NCI-H2029 (cell line): ENCODE measurements at places on chromosomes 12 and 14.

DNA sequence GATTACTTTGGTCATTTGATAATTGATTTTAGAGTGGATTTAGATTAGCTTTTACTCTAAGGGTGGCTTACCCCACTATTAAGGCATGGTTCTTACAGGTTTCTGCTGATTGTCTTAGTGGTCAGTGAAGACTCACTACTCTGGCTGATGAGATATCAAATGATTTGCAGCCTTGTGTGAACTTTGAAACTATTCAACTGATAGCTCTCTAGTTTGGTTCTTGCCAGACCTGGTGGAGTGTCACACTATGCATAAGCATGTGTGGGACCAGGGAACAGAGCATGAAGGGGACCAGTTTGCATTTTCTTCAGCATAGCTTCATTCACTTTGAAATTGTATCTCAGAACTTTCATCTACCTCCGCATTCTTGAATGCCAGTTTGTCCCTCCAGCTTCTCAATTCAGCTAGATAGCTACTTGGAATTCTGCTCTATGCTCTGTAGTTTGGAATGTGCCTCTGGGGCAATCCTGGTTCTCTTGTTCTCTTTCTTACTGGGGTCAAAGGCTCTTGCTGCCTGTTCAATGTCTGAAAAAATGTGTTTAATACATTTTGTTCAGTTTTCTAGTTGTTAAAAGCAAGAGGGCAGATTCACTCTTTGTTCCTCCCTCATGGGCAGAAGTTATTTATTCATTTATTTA is 12.7 kb downstream of the SCYL2 start:
- DNase-seq = no peak

- DNase-seq = no peak
Observed at GRCh38 chr12:56040151-56040550, 1.6 kb upstream of the RPS26 start.

GRCh38 chr14:50350975-50351374 is 38.9 kb downstream of the DMAC2L start:
- no peak for DNase-seq

- DNase-seq = no peak
Observed at GRCh38 chr12:131372706-131373195, 338.1 kb upstream of the SFSWAP start.

- no peak for DNase-seq
Observed at GRCh38 chr12:56645201-56645716, 525 bp downstream of the ATP5F1B start.

DNA sequence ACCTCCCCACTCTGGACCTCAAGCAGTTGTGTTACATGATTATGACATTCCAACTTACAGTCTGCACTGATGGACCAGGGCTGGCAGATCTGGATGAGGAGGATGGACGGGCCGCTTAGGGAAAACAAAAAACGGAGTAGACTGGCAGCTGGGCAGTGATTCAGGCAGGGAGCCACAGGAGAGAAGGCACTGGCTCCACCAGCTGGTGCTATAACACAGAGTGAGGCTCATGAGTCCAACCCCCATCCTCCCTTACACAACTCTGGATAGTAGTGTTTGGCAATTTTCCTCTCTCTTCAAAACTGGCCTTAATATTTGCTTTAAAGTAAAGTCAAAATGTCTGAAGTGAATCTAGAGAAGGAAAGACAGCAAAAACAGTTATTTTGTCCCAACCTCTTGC is 9.7 kb upstream of the RIC8B start:
- DNase-seq = no peak

DNA sequence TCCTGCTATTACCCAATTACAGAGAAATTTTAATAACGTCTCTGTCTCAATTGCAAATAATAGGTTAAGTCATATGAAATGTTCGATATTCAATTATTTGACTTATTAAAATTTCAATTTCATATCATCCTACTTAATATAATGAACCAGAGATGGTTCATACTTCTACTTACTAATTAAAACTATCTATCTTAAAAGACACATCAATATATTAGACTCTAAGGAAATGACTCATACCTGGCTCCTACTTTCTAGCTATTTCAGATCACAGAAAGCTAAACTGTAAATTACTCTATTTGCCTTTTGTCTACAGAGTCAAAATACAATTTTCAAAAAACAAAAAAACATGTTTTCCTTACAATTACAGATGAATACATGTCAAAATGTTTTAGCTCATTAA is 99.6 kb downstream of the CAPZA3 start:
- DNase-seq = no peak

- DNase-seq = no peak
Observed at GRCh38 chr14:22482782-22483553, 106.1 kb downstream of the DAD1 start.

DNA sequence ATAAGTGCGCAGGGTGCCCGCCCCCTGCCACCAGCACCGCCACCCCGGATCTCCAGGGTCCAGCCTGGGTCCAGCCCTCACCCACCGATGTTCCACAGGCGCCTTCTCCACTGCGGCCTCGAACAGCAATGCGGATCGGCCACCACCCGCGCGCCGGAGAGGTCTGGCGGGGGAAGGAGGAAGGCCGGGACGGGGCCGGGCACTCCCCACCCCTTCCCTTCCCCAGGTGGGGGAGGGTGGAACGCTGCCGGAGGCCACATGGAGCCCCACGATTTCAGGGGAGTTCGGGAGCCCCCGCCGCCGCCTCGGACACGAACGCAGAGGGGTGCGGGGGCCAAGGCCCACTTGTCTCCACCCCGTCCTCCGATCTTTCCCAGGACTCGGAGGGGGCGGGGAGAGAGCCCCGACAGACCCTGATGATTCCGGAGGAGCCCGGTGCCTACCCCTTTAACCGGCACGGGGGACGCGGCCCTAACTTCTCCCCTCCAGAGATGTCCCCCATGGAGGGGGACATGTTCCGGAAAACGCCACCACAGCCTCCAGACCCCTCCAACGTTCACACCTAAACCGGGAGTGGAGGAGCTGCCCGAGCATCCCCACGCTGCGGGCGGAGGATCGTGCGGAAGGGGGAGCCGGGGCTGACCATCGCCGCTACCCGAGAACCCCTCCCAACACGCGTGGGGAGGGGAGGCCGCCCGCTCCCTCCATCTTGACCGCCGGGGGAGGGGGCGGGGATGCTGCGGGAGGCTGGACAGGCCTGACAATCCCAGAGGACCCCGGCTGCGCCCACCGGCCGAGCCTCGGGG is 1.1 kb downstream of the ATXN2 start:
- DNase-seq = no peak

GRCh38 chr12:109523071-109523470 is 45.6 kb downstream of the UBE3B start:
- peak; percentile 55 for DNase-seq

- DNase-seq = no peak
Observed at GRCh38 chr12:78009031-78009430, 178.3 kb downstream of the NAV3 start.

DNA sequence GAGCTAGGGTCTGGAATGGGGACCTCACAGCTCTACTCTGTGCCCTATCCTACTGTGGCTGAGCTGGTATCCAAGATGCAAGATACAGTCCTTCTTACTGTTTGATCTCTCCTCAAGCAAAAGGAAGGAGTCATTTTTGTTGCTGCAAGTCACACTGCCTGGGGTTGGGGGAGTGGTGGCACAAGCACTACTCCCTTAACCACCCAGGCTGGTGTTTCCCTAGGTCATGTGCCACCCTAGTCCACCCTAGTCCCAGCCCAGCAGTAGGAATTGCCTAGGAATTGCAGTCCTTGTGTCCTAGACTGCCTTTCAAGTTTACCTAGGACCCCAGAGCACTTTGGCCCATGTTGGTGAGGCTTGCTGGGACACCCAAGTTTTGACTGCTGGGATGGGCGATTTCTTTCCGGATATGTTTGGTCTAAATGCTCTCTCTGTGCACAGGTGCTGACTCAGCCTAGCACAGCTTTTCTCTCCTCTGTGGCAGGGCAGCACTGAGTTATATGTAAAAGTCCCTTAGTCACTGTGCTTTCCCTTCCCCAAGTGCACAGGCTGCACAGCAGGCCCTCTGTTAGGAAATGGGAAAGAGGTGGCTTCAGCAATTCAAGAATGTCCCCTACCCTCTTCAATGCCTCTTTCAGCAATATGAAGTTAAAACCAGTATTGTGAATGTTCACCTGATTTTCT is 54.9 kb downstream of the SLC6A15 start:
- DNase-seq = no peak

DNA sequence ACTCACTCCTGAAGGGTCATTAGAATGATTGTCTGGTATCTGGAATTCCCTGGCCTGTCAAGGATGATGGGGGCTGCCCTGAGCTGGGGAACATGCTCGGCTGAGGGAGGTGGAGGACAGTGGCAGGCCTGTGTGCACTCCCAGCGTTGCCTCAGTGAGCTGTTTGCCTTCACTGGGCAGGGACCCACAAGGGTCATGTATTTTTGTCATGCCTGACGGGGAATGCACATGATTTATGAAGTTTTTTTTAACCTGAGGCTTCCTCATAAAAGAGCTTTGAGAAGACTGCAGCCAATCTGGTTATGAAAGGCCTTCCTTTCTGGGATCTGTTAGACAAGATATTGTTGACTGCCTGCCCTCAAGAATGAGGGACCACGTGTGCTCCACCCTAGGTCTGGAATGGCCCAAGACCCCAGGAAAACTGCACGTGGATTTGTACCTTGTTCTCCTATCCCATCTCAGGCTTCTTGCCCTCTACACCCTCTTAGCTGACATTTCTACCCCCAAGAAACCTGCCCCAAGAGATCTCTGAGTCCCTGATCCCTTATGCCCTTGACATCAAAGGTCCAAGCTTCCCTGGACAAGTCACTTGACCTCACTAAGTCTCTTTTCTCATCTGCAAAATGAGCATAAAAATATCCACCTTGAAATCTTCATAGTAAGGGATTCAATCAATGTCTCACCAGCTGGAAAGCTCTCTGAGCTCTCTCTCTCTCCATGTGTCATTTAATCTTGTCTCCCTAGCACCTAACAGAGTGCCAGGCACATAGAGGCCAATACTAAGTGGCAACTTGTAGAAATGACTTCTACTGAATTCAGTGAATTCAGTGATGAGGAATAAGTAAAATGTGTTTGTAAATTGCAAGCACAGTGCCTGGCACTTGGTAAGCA is 24.5 kb upstream of the COL2A1 start:
- no peak for DNase-seq

DNA sequence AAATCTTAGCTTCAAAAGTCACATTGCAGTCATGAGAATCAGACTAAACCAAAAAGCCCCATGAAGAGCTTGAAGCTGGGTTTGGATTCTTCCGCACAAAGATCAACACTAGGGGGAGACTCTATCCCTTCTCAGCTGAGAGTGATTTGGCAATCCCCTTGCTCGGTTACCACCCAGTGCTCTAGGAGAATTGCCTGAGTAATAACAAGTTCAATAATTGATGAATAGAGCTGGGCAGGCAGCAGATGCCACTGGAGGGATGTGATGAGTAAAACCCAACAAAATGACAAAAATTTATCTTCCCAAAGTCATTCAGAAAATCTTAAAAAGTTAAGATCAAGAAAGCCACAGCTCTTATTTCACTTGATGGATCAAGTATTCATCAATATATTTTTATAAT is 185.6 kb upstream of the ARID2 start:
- peak; percentile 51 for DNase-seq

- DNase-seq = no peak
Observed at GRCh38 chr14:103530390-103530789, 1.4 kb downstream of the TRMT61A start.

DNA sequence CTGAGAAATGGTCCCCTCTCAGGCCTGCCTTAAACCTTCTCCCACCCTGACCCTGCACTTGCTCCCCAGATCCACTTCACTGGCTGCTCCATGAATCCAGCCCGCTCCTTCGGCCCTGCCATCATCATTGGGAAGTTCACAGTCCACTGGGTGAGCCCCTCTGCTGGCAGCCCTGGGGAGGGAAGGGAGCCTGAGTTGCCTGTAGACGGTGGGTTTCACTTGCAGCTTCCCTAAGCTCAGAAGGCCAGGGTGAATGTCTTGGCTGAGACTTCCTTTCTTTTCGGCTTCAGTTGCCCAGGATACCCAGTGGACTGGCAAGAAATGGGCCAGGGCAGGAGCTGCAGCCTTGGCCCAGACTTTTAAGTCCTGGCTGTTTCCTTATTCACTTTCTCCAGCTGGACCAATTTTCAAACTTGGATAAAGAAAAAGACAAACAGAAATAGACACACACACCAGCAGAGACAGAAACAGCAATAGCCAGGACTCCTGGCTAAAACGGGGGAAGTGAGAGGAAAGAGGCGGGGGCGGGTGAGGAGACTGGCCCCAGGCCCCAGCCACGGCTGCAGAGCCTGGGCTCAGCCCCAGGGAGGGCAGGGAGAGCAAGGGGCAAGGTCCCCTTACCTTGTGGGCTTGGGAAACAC is 2.0 kb downstream of the AQP6 start:
- DNase-seq = no peak

DNA sequence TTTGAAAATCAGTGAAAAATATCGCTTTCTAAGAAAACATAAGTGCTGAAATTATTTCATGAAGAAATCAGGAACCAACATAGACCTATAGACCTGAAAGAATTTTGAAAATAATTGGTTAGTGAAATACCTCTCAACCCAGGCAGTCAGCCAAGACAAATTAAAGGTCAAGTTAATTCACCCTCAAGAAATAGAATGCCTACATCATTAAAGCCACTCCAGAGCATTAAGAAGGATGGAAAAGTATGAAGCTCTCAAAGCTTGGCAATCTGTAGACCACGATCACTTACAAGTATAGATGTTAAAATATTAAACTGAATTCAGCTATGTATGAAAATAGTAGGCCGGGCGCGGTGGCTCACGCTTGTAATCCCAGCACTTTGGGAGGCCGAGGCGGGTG is 48.3 kb downstream of the SFSWAP start:
- no peak for DNase-seq

DNA sequence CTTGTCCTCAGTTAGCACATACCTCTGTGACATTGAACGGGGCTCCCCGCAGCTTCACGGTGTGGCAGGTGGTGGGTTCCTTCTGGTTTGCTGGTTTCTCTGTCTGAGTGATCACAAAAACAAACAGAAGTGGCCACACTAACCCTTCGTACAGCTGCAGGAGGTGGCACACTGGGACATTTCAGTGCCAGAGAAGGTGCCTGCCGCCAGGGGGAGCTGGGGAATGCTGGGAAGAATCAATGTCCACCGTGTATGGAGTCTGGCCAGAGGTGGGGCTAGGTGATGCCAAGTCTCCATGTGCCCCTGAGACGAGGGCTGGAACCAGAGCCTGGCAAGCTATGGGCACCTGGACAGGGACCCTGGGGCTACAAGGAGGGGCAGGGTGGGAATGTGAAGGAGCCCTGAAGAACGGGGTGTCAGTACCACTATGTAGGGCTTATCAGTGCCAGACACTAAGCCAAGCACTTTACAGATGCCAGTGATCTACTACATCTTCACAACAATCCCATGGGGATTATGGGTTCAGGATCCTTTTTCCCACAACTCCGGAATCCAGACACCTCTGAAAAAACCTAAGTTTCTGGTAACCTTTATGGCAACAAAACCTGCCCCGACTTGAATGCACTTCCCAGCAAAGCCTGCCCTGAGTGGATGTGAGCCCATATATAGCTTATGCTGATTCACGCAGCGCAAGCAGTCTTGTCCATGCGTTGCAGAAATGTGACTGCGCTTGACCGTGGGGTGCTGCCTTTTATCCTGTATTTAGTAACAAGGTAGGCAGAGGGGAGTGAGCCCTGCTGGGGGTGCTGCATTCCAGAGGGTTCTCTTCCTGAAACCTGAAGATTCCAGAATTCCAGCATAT is 10.8 kb downstream of the RBM19 start:
- peak; percentile 2 for DNase-seq

- DNase-seq = peak; percentile 89
Observed at GRCh38 chr12:6383572-6384498, at the start of gene LTBR. Gene LTBR (plus strand): TSS chr12:6384162. CDS start chr12:6384359, 197 bp downstream.

- DNase-seq = no peak
Observed at GRCh38 chr14:85583380-85583779, 53.4 kb downstream of the FLRT2 start.

- DNase-seq = no peak
Observed at GRCh38 chr14:27223906-27224305, 626.1 kb upstream of the NOVA1 start.
